Natural killer cell (primary cell): ENCODE measurements at places on chromosomes 2 and 18. TPM values are rescaled to one million over a fixed set of nuclear protein-coding genes. Genes with fewer than 3 reads are reported as not detected.

CD8B2 gene
- 1.0 TPM for total RNA-seq

CDH19 gene
- not detected for total RNA-seq

GRCh38 chr2:101509499-101510284 lies 34.8 kb upstream of the RFX8 start:
- no peaks in the 10 kb centered on the region for H3K4me1 ChIP-seq
- H3K27ac ChIP-seq: no peak overlapping the region
- no peak overlapping the region for H3K4me3 ChIP-seq
- H3K36me3 ChIP-seq: no peaks in the 10 kb centered on the region
- no peaks in the 10 kb centered on the region for H3K27me3 ChIP-seq

GRCh38 chr2:126916744-126917143 lies 18.1 kb downstream of the TEX51 start:
- H3K4me1 ChIP-seq: no peaks in the 10 kb centered on the region
- H3K27me3 ChIP-seq: no peaks in the 10 kb centered on the region
- no peak overlapping the region for H3K27ac ChIP-seq
- DNase-seq: no peak

- H3K4me3 ChIP-seq: no peak overlapping the region
- no peak for DNase-seq
- no peaks in the 10 kb centered on the region for H3K36me3 ChIP-seq
- H3K27ac ChIP-seq: no peak overlapping the region
- H3K4me1 ChIP-seq: no peaks in the 10 kb centered on the region
Observed at GRCh38 chr2:118658596-118659198, 188.8 kb downstream of the EN1 start.

GRCh38 chr2:170975127-170975942 lies 46.3 kb downstream of the GORASP2 start:
- no peaks in the 10 kb centered on the region for H3K27me3 ChIP-seq
- H3K36me3 ChIP-seq: no peaks in the 10 kb centered on the region
- no peak overlapping the region for H3K27ac ChIP-seq
- peaks cover 11% of the 10 kb centered on the region for H3K4me1 ChIP-seq
- H3K4me3 ChIP-seq: no peak overlapping the region
- no peak for DNase-seq

GRCh38 chr2:199463708-199464605 lies 6.2 kb upstream of the SATB2 start:
- H3K27ac ChIP-seq: no peak overlapping the region
- H3K4me1 ChIP-seq: peaks cover 33% of the 10 kb centered on the region
- peaks cover 64% of the 10 kb centered on the region for H3K27me3 ChIP-seq
- no peaks in the 10 kb centered on the region for H3K36me3 ChIP-seq
- DNase-seq: no peak

- H3K27me3 ChIP-seq: no peaks in the 10 kb centered on the region
- DNase-seq: no peak
- H3K4me1 ChIP-seq: no peaks in the 10 kb centered on the region
Observed at GRCh38 chr2:237511433-237511832, 24.4 kb downstream of the MLPH start.

DNA sequence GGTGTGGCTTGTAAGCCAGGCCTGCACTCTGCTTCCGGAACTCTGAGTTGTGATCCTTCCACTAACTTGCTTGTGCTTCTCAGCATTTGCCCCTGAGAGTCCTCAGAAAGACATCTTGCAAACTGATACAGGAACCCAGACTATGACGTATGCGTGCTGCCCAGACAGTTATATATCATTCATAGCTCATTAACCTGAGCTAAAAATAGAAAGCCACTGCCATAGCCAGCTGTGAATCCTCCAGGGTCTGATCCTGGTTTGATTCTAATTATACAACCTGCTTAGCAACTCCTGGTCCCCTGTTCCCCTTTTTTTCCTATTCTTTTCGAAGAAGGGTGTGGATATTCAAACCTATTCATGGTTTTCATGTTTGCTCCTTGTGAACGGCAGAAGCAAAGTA lies 63.7 kb downstream of the MARCHF4 start:
- DNase-seq: no peak
- H3K27me3 ChIP-seq: no peaks in the 10 kb centered on the region
- H3K36me3 ChIP-seq: no peaks in the 10 kb centered on the region
- no peaks in the 10 kb centered on the region for H3K4me1 ChIP-seq
- no peak overlapping the region for H3K27ac ChIP-seq

DNA sequence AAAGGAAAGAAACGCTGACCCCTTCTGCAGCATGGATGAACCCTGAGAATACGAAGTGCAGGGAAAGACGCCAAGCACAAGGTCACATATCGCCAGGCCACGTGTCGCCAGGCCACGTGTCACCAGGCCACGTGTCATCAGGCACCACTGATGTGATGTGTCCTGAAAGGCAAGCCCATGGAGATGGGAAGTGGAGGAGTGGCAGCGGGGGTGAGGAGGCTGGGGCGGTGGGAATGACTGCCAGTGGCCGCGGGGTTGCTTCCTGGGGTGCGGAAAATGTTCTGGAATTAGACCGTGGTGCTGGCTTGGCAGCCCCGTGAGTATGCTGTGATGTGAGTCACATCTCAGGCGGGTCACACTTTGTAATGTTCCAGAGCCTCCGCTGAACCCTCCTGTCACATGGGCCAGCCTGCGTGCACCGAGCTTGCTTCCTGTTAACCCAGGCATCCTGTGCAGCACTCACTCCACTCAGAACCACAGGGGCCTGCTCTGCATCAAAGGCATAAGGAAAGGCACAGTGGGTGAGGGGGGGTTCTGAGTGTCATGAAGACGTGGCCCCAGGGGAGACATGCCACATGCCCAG lies 39.0 kb downstream of the SLC66A2 start:
- peak; percentile 58 for DNase-seq
- H3K36me3 ChIP-seq: peaks cover 7% of the 10 kb centered on the region
- no peak overlapping the region for H3K4me3 ChIP-seq
- H3K4me1 ChIP-seq: peaks cover 8% of the 10 kb centered on the region
